ENCODE measurements at places on chromosomes 2 and 18.

DNA sequence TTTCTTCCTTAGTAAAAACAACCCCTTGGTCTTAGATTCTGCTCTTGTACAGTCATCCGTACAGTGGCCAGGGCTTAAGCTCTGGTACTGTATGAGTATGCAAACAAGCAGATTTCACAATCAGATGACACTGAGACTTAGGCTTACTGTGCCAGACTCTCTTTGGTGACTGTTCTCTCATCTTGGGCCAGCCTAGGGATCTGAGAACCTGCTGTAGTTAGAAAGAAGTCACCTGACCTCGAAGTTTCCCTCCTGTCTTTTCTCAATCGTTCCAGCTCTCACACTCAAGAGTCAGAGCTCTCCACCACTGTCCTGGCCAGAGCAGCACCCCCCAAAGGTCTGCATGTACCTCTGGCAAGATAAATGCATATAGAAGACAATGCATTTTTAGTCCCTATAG is 63.2 kb downstream of the ZEB2 start:
- no peak for DNase-seq

DNA sequence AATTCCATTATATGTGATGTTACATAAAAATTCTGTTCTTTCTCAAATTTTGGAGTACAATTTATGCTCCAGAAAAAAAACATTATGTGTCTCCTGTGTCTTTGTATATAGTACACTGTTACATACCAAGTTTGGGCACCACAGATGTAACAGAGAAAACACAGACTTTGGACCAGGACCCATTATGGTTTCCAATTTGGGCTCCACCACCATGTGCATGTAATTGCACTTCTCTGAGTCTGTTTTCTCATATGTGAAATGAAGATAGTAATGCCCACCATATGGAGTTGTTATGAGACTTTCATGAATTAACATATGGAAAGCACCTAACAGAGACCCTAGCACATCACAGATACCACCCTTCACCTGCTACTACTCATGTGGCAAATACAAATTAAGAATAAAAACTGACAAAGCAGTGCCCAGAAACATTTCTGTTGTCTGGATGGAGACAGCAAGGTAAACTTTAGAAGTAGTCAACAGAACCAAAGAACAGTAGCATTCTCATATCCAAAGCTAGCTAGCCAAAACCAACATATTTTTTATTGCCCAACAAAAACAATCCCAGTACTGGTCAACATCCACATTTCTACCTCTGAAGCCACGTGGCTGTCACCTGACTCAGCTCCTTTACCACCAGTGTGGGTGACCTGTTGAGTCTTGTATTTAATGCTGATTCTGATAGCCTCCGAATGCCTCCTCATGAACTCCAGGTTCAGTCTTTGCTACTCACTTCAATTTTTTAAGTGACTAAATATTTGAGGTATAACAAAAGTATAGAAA is 42.9 kb downstream of the ANTXR1 start:
- no peak for DNase-seq

DNA sequence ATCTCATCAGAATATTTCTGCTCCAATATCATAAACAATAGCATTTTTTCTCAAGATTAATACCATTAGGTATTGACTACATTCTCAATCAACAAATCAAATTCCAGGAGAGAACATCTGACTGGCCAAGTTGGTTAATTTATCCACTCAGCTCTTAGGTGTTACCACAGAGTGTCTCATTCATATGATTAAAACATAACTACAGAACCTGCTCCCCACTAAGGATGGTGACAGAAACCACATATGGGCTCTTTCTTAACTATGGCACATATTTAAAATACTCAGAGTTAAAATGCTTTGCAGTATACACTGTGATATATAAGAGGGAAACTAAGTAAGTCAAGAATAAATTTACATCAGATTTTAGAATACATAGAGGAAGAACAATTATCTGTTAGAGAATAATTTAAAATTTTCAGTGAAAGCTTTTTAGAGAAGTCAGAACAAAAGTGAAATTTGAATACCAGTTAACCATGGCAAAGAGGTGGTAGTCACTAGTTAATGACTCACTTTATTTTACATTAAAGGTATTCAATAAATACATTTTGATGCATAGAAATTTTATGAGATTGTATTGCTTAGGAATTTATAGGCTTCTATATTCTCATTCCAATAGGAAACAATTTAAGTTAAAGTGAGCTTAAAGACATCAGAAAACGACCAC is 1120.8 kb upstream of the TMEFF2 start:
- no peak for DNase-seq

DNA sequence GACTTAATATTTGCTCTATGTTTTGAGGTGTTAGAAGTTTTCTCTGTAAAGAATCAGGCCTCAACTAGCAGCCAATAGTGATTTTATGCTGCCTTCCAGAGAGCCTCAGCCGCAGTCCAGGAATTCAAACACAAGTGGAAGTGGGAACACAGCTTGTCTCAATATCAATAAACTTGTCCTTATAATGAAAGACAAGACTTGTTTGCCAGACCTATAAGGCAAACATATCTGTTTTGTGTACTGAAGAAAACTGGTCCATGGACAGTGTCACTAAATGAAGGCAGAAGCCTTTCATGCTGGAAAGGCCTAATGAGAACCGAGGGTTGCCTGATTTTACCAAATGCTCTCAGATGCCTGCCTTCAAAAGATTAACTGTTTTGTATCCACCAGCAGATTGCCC is 182.2 kb downstream of the EPHA4 start:
- DNase-seq = no peak

DNA sequence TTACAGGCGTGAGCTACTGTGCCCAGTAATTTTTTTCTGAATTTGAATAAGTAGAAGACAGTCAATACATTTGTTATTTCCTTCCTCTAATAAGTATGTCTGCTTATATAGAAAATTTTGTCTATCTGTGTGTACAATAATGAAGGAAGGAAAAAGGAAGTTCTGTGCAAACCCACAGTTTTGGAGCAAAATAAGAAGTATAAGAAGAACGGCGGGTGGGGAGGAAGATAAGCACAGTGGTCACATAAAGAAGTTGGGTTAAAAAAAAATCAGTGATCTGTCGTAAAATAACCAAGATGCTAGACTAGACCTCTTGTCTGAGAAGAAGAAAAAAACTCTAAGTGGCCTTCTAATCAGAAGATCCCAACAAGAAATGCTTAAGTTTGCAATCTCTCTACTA is 20.2 kb downstream of the MGAT4A start:
- DNase-seq = no peak

DNA sequence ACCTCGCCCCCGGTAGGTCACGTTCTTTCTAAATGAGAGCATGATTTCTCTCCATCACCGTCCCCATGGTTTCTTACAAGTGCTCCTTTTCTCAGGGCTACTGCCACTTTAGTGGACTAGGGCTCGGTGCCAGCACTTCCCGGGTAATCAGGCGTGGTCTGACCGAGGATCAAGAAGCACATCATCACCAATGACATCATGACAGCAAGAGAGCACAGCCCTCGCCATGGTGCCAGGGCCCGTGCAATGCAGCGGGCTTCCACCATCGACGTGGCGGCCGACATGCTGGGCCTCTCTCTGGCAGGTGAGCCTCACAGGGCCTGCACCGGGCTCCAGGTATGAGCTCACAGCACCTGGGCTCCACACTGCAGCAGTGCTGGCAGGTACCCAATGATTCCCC is 75.2 kb downstream of the INPP4A start:
- no peak for DNase-seq

- no peak for DNase-seq
Measured at GRCh38 chr2:172423160-172423559, 4.2 kb upstream of the ITGA6 start.

DNA sequence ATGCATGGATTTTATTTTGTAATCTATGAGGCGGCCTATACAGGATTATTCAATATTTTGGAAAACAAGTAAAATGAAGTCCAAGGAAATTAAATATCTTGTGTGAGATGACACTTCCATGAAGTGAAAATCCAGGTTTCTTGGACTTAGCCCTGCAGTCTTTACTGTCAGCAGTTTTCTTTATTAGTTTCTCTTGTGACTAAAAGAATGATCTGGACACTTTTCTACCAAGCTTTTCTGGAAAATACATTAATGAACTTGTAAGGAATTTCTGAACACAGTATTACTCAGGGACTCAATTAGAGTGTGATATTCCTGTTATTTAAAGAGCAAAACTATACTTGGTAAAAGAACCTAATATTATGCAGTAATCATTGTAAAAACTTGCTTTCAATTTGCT is 610.4 kb upstream of the SLC8A1 start:
- DNase-seq = no peak

DNA sequence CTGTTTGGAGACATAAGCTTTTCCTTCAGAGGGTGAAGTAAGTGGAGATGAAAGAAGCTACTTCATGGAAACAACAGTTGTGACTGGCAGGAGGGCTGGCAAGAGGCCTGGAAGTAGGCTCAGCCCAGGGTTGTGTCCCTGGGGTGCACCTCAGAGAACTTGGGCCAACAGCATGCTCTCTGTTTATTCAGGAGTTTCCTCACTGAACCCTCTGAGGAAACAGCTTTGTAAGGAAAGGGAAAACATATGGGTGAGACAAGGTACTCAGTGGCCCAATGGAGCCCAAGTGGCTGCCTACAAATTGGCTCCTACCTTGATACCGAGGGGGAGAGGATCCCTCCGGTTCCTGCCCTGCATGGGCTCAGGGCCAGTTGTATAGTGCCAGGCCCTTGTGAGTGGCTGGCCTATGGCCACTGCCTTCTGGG is 115.5 kb upstream of the ITGA6 start:
- DNase-seq = no peak

- DNase-seq = no peak
Measured at GRCh38 chr2:199342334-199342733, 115.4 kb downstream of the SATB2 start.

- DNase-seq = no peak
Measured at GRCh38 chr18:45173799-45174519, 441.3 kb upstream of the SLC14A2 start.

DNA sequence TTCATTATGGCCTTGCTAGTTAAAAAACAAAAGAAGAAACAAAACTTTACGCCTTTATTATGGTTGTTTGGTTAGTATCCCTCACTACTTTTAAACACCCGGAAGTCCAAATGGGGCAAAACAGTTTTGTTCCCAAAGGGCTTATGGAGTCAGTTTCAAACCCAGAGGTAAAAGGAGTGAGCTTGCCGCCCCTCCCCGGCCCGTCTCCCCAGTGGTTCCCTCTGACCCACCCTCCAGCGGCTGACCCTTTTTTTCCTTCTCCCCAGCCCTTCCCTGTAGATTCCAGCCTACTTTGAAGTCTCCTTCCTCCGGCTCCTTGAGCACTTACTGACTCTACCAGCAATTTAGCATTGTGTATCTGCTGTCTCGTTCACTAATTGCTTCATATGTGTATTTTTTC is 209.2 kb downstream of the ICOS start:
- DNase-seq = no peak

DNA sequence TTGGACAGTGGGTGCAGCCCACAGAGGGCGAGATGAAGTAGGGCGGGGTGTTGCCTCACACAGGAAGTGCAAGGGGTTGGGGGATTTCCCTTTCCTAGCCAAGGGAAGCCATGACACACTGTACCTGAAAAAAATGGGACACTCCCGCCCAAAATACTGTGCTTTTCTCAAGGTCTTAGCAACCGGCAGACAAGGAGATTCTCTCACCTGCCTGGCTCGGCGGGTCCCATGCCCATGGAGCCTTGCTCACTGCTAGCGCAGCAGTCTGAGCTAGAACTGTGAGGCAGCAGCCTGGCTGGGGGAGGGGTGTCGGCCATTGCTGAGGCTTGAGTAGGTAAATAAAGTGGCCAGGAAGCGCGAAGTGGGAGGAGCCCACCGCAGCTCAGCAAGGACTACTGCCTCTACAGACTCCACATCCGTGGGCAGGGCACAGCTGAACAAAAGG is 244.7 kb downstream of the NBAS start:
- no peak for DNase-seq

DNA sequence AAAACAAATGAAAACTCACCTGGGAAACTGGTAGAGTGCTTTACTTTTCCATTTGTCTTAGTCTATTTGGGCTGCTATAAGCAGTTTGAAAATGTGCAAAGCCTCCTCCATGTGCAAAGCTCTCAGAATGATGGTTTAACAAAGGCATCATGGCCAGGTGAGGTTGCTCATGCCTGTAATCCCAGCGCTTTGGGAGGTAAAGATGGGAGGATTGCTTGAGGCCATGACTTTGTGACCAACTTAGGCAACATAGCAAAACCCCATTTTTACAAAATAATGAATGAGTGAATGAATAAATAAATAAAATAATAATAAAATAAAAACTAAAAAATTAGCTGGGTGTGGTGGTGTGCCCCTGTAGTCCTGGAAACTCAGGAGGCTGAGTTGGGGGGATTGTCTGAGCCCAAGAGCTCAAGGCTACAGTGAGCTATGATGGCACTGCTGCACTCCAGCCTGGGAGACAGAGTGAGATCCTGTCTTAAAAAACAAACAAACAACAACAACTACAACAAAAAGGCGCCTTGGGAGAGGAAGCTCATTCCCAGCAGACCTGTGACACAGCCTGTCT is 71.8 kb downstream of the MYCN start:
- DNase-seq = peak; percentile 89

DNA sequence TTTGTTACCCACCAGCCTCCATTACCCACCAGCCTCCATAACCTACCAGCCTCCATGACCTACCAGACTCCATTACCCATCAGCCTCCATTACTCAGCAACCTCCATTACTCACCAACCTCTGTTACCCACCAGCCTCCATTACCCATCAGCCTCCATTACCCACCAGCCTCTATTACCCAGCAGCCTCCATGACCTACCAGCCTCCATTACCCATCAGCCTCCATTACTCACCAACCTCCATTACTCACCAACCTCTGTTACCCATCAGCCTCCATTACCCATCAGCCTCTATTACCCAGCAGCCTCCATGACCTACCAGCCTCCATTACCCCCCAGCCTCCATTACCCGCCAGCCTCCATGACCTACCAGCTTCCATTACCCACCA is 133.3 kb upstream of the HS6ST1 start:
- no peak for DNase-seq

- DNase-seq = no peak
Measured at GRCh38 chr2:481388-481787, 193.5 kb upstream of the ALKAL2 start.

DNA sequence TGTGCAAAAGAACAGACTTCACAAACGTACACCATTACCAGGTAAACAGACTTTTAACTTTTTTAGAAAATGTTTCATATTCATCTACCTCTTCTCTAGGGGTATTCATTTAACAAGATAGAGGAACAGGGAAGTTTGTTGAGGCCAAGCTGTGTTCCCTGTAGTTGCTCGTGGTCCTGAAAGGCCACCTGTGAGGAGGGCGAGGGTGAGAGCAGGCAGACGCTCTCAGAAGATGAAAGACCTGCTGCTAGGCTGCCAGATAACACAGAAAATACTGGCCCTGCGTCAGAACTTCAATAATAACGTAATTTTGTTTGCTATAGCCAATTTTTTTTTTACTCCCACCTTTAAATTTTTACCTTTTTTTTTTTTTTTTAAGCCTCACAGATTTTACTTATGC is 42.0 kb downstream of the SOCS6 start:
- no peak for DNase-seq

Data from BE2C (cell line).